ENCODE measurements at places on chromosomes 2 and 18. TPM values are rescaled to one million over a fixed set of nuclear protein-coding genes. Genes with fewer than 3 reads are reported as not detected.

GRCh38 chr2:215020283-215020682 is 118.1 kb downstream of the ABCA12 start:
- no peak overlapping the region for H3K4me3 ChIP-seq
- H3K27me3 ChIP-seq = no peaks in the 10 kb centered on the region
- H3K27ac ChIP-seq = no peak overlapping the region
- no peaks in the 10 kb centered on the region for H3K4me1 ChIP-seq
- no peaks in the 10 kb centered on the region for H3K36me3 ChIP-seq

- no peaks in the 10 kb centered on the region for H3K4me1 ChIP-seq
- no peak overlapping the region for H3K4me3 ChIP-seq
- H3K27me3 ChIP-seq = no peaks in the 10 kb centered on the region
- no peak overlapping the region for H3K27ac ChIP-seq
- DNase-seq = no peak
Observed at GRCh38 chr2:10566018-10566417, 117.9 kb upstream of the ODC1 start.

DNA sequence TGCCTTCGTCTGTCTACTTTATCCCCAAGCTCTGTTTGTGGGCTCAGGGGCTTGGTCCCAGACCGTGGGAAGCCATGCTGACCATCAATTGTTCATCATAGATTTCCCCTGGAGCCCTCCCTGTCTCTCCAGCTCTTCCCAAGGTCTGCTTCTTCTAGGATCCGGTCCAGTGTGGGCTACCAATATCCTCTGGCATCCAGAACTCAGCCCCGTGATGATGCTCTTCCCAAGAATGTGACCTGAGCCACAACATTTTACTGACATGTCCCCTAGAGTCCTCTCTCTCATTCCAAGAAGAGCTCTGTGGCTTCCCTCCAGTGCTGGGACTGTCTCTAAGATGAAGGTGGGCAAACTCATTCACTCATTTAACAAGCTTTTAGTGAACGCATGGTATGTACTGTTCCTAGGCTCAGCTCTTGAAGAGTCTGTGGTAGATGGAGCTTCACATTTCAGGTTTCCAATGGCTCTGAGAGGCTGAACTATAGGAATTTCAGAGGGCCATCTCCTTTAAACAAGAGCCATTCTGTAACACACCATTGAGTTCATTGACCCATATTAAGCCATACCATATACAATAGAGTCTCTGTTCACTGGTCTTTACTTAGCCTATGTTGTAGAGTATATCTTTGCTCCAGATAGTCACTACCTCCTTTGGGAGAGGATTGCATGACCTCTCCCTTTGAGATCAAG is 142.0 kb upstream of the APCDD1 start:
- no peak for DNase-seq
- no peaks in the 10 kb centered on the region for H3K36me3 ChIP-seq
- no peaks in the 10 kb centered on the region for H3K4me1 ChIP-seq
- H3K4me3 ChIP-seq = no peak overlapping the region

DNA sequence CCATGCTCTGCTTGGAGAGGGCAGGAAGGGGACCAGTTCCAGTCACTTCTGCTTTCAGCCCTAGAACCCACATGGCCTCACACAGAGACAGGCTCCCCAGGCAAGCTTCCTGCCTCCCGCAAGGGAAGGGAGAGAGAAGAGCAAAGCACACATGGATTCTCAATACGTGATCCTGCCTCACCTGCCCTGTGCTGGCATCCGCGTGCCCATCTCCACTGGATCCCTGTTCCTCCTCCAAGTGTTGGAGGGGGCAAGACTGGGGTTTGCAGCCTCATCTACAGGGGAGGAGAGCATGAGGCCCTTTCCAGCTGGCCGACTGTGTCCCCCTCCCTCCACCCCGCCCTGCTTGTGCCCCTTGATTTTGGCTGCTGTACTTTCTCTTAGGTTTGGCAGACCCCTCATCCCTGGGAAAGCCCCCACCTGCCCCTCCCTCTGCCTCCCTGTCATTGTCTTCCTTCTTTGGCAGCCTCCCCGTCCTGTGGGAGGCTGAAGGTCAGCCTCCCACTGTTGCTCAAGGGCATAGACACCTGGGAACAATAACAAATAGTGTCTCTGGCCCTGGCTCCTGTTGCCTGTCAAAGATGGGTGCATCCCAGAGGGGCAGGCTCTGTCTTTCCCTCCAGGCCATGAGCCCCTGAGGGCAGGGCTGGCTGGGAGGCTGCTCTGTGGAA is 22.7 kb downstream of the KCNF1 start:
- no peaks in the 10 kb centered on the region for H3K27me3 ChIP-seq
- H3K36me3 ChIP-seq = no peaks in the 10 kb centered on the region
- no peaks in the 10 kb centered on the region for H3K4me1 ChIP-seq
- H3K4me3 ChIP-seq = no peak overlapping the region
- no peak overlapping the region for H3K27ac ChIP-seq

DNA sequence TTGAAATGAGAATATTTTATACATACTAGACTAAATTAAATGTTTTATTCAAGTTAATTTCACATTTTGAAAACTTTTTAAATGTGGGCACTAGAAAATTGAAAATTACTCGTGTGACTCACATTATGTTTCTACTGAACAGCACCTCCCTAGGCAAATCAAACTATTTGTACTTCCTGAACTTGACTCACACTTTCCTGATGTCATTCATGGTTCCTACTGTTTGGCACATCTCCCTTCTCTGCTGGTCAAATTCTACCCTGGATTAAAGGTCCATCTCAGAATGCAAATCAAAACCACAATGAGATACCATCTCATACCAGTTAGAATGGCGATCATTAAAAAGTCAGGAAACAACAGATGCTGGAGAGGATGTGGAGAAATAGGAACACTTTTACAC is 16.7 kb downstream of the LHCGR start:
- H3K36me3 ChIP-seq = no peaks in the 10 kb centered on the region
- DNase-seq = no peak
- H3K4me3 ChIP-seq = no peak overlapping the region
- H3K27ac ChIP-seq = no peak overlapping the region
- no peaks in the 10 kb centered on the region for H3K4me1 ChIP-seq
- H3K27me3 ChIP-seq = no peaks in the 10 kb centered on the region

- DNase-seq = no peak
- H3K27me3 ChIP-seq = no peaks in the 10 kb centered on the region
- no peak overlapping the region for H3K4me3 ChIP-seq
- no peaks in the 10 kb centered on the region for H3K4me1 ChIP-seq
Observed at GRCh38 chr2:174617120-174617519, 19.5 kb upstream of the WIPF1 start.

GRCh38 chr2:48551548-48551947 is 21.6 kb downstream of the STON1 start:
- DNase-seq = peak; percentile 30
- no peak overlapping the region for H3K27ac ChIP-seq
- no peaks in the 10 kb centered on the region for H3K4me1 ChIP-seq
- H3K4me3 ChIP-seq = no peak overlapping the region
- H3K36me3 ChIP-seq = no peaks in the 10 kb centered on the region
- H3K27me3 ChIP-seq = no peaks in the 10 kb centered on the region

- no peak for DNase-seq
- H3K36me3 ChIP-seq = no peaks in the 10 kb centered on the region
- H3K27ac ChIP-seq = no peak overlapping the region
- H3K4me3 ChIP-seq = peak overlapping the region; percentile 11
- peaks cover 4% of the 10 kb centered on the region for H3K27me3 ChIP-seq
Observed at GRCh38 chr2:132037527-132038178, 124.1 kb downstream of the ANKRD30BL start.

DNA sequence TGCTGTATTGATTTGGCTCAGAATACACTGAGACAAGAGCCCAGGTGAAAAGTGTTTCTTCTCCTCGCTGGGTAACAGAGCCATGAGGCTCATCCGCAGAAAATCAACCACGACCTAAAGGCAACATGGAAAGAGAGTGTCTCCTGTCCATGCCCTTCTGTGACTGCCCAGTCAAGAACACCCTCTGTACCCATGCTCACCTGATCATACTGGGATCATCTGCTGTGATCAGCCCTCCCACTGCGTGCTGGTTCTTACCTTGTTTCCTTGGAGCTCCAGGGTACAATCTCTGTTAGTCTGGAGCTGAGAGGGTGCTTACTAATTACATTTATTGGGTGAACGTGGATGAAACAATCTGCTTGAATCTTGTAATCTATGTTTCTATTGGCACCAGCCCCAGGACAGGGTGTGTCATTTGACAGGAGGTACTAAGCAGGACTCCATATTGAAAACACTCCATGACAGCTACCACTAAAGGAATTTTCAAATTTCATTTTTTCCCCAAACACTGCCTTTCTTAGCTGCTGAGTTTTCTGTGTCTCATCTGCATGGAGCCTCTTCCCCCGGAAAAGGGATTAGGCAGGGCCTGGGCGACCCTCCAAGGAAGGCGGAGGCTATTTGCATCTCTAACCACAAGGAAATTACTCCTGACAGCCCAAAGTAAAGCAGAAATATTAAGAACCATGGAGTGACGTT is 39.7 kb upstream of the GRP start:
- no peak overlapping the region for H3K27ac ChIP-seq
- DNase-seq = no peak
- no peaks in the 10 kb centered on the region for H3K27me3 ChIP-seq
- H3K4me1 ChIP-seq = no peaks in the 10 kb centered on the region
- no peaks in the 10 kb centered on the region for H3K36me3 ChIP-seq
- no peak overlapping the region for H3K4me3 ChIP-seq

GRCh38 chr2:46923041-46923528 is 7.5 kb upstream of the MCFD2 start:
- no peak overlapping the region for H3K4me3 ChIP-seq
- H3K4me1 ChIP-seq = no peaks in the 10 kb centered on the region
- no peak for DNase-seq

GRCh38 chr18:64974391-64975125 is 776.3 kb upstream of the CDH7 start:
- H3K27ac ChIP-seq = no peak overlapping the region
- H3K36me3 ChIP-seq = no peaks in the 10 kb centered on the region
- DNase-seq = no peak
- H3K4me3 ChIP-seq = no peak overlapping the region
- H3K4me1 ChIP-seq = no peaks in the 10 kb centered on the region

- no peaks in the 10 kb centered on the region for H3K27me3 ChIP-seq
- no peaks in the 10 kb centered on the region for H3K4me1 ChIP-seq
- DNase-seq = no peak
- no peaks in the 10 kb centered on the region for H3K36me3 ChIP-seq
- H3K4me3 ChIP-seq = no peak overlapping the region
- H3K27ac ChIP-seq = no peak overlapping the region
Observed at GRCh38 chr2:181176540-181176939, 196.1 kb downstream of the UBE2E3 start.

DNA sequence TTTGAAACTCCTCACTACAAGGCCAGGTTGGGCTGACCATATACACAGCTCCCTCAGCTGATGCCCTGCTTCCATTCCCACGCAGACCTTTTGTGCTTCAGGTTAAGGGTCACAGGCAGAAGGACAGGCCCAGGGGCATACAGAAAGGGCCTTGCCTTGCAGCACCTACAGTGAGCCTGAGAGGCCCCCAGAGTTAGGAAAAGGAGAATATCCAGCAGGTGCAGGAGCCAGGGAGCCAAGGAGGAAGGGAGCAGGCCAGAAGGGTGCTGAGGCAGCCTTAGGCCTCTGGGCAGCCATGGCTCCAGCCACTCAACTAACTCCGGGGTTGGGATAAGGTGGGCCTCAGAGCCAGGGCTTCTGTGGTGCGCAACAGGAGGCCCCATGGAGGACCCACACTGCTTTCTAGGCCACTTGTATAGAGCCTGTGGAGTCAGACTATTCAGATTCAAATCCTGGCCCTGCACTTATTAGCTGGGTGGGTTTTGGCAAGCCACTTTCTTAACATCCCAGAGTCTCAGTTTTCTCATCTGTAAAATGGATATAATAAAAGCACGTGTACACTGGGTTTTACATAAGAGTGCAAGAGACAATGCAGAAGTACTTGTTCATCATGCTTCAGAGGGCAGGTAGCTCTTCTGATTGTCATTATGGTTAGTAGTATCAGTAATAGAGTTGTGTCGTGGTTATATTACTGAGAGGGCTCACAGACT is 214.6 kb upstream of the HAAO start:
- no peaks in the 10 kb centered on the region for H3K27me3 ChIP-seq
- no peak for DNase-seq
- no peaks in the 10 kb centered on the region for H3K4me1 ChIP-seq
- no peaks in the 10 kb centered on the region for H3K36me3 ChIP-seq
- H3K27ac ChIP-seq = no peak overlapping the region

- H3K36me3 ChIP-seq = no peaks in the 10 kb centered on the region
- no peak overlapping the region for H3K4me3 ChIP-seq
- no peaks in the 10 kb centered on the region for H3K4me1 ChIP-seq
- no peaks in the 10 kb centered on the region for H3K27me3 ChIP-seq
Observed at GRCh38 chr2:168216351-168217005, 30.9 kb downstream of the STK39 start.

DNA sequence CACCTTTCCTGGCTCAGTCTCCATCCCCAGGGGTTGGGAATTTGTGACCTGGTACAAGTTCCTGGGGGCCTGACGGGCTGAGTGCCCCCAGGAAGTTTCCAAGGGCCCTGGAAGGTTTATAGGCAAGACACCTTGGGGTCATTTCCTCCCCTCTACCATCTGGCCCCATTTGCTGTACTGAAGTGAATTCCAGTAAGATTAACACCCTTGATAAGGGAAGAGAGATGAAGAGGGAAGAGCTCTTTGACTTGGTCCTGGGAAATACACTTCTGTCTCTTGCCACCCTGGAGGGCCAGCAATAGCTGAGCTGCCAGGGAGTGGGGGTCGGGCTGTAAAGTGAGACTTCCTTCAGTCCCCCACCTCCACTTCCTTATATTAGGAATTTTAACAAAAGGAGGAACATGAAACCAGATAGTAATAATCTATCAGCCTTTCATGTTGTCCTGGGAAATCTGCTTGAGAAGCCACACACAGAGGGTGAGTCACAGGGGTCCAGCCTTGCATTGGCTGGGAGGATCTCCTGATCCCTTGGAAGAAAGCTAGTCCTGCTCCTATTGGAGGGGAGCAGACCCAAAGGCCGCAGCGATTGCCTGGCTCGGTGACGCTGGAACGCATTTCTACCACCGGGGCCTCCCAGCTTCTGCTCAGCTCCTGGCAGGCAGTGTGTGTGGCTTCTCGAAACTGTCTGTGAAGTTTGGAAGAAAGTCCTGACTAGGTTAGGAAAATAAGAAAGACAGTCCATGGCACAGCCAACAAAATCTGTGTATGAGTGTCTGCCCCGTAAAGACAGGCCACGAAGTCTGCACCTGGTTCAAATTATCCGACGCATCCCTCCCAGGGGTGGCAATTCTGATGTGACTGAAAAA is 87.3 kb downstream of the ACAA2 start:
- no peaks in the 10 kb centered on the region for H3K36me3 ChIP-seq
- DNase-seq = peak; percentile 69
- no peaks in the 10 kb centered on the region for H3K4me1 ChIP-seq
- peak overlapping the region; percentile 13 for H3K27ac ChIP-seq
- no peaks in the 10 kb centered on the region for H3K27me3 ChIP-seq

GMCL1 gene
- 16.3 TPM for total RNA-seq

ARHGEF33 gene
- total RNA-seq = 0.88 TPM

MYO7B gene
- 0.29 TPM for total RNA-seq

FBXO41 gene
- total RNA-seq = 1.5 TPM

ABCG5 gene
- total RNA-seq = not detected

ZDBF2 gene
- 9.7 TPM for total RNA-seq
